ENCODE measurements at places on chromosomes 12 and 14.

DNA sequence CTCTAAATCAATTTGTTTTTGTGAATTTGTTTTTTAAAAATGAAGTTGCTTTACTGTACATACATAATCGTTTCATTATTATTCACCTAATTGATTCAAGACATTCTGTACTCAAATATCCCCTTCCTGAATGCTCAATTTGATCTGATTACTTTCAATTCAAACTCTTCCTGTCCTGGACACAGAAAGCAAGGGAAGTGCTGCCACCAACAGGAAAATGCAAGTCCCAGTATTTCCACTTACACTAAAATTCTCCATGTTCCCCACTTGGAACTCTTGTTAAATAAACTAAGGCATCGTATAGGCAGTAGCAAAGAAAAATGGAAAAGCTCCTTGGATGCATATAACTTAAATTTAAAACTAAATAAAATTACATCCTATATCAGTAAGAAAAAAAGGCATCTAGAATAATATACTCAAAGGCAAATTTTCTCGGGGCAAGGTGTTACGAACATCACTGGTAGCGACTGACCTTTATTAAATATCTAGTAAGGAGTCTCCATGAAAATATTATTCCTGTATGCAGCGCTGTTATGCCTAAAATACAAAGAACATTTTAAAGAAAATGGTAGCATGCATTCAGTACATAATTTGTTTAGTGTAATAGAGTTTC, 72.0 kb upstream of the DBX2 start:
- DNase-seq: peak; percentile 28

DNA sequence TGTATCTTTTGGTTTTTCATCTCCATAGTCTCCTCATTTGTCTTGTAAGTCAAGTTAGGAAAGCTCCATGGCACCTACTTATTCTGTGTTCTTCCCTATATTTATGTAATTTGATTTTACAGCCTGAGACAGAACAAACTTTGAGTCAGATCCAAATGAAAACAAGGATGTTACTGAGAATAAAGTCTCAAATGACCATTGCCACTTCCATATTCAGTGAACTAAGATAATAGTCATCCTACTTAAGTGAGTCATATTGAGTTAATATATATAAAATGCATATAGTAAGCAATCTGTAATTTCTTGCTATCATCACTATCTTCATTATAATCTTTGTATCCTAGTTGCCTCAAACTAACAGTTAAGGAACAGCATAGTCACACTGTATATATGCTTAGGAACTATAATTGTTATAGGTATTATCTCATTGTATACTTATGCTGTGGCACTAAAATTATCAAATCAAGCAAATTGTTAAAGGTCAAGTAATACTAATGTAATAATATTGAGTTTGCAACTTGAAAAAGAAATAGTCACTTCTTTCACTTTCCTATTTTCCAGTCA, 30.8 kb downstream of the TMTC3 start:
- no peak for DNase-seq

DNA sequence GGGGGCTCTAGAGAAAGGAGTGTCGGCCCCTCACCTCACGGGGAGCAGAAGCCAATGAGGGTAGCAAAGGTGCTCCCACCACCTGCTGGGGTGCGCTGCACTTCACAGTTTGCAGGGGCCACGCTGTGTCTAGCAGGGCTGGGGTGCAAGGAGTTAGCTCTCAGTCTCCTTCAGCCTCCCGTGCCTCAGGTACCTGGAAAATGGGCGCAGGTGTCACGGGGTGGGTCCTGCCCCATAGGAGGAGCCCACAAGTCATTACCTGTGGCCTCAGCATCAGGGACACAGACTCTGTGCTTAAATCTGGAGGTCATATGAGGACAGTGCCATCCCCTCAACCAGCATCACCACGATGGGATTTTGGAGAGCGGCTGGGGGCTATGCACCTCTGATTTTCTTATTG, 326.7 kb downstream of the ADGRD1 start:
- DNase-seq: no peak

GRCh38 chr14:104522926-104523545, 56.5 kb upstream of the C14orf180 start:
- DNase-seq: no peak

- no peak for DNase-seq
These were observed 51.3 kb downstream of the KLRG1 start for GRCh38 chr12:9040484-9041186.

- DNase-seq: no peak
These were observed 92.7 kb downstream of the ITPK1 start for GRCh38 chr14:93023039-93023438.

- no peak for DNase-seq
These were observed 122.5 kb downstream of the ZFP36L1 start for GRCh38 chr14:68670359-68670715.

DNA sequence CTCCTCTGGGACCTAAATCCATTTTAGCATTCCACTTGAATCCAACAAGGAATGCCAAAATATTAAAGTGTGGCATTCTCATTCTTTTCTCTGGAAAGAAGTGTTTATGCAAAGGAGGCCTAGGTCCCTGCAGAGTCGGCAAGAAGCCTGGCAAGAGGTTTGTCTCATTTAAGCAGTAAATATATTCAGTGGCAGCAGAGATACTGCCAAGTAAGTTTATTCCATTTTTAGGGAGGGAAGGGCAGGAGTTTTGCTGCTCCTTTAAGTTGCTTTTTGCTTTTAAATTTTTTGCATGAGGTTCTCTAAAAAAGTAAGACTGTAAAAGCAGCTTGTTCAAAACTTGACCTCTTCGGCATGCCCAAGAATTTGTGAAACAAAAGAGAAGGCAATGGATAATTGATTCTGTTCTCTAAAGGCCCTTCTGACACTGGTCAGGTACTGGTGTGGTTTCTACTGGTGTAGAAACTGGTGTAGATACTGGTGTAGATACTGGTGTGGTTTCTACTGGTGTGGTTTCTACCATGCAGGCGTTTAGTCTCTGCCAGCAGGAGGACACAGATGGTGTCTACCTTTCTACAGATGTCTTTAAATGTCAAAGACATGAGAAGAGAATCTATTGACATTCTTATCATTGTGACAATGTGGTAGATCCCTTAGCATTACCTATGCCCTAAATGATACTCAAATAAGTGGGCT, 107.3 kb downstream of the SAMD4A start:
- DNase-seq: no peak

GRCh38 chr12:4960030-4960429, 50.3 kb downstream of the KCNA1 start:
- no peak for DNase-seq

GRCh38 chr14:66380143-66380542, 106.0 kb upstream of the CCDC196 start:
- DNase-seq: no peak

GRCh38 chr12:27900920-27901879, 71.3 kb downstream of the PTHLH start:
- no peak for DNase-seq

DNA sequence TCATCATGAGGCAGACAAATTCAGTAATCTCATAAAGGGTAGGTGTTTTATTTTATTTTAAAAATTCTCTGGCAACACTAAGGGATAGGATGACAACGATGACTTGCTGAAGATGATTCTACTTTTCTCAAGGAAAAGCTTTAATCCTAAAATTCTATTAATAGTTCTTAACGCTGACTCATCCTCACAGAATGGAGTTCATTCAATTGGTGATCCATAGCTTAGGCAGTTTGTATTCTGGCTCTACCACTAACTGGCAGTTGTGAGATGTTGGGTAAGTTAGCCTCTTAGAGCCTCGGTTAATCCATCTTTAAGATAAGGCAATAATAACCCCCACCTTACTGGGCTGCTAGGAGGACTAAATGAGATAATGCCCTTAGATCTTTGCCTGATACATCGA, 116.3 kb downstream of the RTN1 start:
- no peak for DNase-seq

- DNase-seq: no peak
These were observed 8.9 kb downstream of the GTF2A1 start for GRCh38 chr14:81211844-81212243.

DNA sequence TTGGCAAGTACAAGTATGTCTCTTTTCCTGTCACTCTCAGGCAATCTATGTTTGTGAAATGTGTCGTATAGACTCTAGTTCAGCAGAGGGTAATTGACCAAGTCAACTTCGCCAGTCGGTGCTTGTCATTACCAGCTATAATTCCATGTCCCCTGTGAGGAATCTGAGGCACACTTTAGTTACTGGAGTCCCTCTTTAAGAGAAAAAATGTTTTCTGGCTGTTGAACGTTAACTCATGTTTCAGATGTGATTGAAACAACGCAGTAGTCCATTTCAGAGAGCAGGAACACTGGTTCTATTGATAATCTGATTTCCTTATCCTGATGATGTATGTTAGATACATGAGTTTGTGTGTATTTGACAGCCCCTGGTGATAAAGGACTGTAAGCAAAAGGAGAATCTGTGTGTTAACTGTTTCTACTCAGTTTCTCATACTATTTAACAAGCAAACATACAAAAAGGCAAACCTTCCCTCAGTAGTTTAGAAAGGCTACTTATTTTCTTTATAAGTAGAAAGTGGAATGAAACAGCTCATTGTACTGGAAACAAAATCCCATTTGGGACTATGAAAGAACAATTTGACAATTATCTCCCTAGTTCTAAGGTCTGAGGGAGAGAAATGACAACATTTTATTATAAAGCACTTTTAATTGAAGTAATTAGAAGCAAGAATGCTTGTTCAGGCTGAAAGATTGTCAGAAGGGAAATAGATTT, 161.1 kb upstream of the TRHDE start:
- DNase-seq: no peak

GRCh38 chr12:75551477-75551876, 40.1 kb upstream of the KRR1 start:
- no peak for DNase-seq

DNA sequence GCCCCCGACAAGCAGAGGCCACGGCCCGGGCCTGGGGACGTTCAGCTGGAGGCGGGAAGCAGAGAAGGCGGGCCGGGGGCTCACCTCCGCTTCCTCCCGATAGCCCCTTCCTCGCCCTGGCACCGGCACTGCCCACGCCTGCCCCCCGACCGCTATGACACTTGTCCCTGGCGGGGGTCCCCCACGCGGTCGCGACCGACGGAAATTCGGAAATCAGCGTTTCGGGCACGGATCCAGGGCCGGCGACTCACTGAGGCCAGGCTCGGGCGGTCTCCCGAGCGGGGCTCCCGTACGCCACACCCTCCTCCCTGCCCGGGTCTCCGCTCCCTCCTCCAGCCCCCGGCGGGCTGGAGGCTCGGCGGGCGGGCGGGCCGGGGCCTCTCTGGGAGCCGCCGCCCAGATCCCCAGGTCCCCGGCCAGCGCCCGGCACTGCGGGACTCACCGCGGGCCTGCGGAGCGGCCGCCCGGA, 581 bp downstream of the PITPNM2 start:
- no peak for DNase-seq

DNA sequence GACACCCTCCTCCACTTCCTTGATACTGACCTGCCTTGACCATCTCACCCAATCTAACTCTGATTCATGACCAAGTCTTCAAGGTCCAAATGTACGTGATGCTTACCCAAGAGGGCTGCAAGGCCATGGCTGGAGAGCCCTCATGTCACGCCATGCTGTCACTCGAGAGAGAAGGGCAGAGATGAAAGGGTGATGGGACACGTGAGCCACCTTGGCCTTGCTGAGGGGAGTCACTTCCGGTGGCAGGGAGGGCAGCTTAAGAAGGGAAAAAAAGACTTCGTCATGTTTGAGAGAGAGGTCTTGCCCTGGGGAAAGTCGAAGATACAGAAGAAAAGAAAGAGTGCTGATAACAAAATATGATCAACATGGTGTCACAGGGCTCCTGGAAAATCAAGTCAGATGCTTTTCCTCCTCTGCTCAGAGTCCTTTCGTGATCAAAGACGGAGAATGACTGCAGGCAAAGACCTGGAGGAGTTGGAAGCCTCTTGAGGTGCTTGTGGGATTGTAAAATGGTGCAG, 3.3 kb upstream of the SCARB1 start:
- DNase-seq: no peak

GRCh38 chr14:67457782-67458181, 30.7 kb downstream of the TMEM229B start:
- no peak for DNase-seq

DNA sequence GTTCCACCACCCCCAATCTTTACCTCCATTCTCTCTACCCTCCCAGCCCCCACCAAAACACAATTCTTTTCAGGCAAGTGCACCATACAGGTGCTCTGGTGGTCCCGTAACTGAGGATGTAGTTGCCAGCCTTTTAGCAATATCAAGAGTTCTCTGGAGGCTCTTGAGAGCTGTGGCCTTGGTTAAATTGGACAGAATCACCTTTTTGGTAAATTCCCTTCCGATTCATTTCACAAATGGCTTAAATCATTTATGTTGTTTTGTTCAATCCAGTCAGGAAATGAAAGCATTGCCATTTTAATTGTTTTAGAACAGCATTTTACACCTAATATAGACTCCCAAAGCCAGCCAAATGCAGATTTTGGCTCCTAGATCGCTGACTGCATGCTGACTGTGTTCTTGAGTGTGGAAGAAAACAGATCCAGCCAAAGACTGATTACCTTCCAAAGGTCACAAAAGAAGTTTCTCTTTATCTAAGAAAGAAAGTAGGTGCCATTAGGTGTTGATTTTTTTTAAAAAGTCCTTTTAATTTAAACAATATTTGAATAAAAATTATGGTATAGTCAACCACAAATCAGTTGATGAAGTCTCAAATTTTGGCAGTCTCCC, 25.6 kb downstream of the CRADD start:
- DNase-seq: no peak

DNA sequence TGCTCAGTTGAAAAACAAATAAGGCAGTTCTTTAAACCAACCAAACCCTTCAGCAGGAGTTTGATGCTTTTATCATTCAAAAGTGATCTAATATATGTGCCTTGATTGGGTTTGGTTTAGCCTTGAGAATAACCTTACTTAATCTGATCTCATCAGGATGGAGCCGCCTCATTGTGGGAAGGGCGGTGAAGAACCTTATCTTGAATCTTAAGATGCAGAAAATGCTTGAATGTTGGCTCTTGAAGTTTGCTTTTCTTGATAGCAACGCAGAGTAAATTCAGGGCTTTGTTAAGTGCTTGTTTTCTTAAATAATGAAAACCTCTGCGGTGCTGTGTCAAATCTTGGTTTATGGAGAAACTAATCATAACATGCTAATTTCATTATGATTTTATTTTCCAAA, 138.2 kb downstream of the MON2 start:
- DNase-seq: peak; percentile 26

- no peak for DNase-seq
These were observed 44.6 kb downstream of the MSRB3 start for GRCh38 chr12:65323070-65323469.

Data from HTR-8/SVneo (cell line).